ENCODE measurements at places on chromosomes 2 and 18.

DNA sequence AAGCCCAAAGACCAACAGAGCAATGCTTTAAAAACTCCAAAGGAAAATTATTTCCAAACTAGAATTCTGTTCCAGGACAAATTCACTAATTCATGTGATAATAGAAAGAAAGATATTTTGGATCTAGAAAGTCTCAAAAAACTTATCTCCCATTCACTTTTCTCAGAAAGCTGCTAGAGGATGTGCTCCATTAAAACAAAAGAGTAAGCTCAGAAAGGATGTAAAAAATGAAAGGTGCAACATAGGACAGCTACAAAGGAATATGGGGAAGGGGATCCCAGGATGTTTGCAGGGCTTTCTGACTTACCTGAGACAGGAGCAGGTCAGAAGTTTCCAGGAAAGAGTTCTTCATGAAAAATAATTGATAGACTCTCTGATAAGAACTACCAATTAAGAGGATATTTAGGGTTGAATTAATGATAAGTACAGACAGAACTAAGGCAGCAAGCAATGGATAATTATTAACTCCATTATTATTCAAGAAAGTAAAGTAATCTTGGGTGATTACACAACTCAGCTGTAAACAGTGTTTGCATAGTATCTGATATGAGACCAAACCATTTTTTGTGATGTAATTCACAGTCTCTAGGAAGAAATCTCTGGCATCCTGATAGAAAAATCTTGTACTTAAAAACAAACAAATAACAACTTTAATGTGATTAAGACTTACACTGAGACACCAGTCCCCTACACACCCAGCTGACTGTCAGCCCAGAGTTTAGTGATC lies 20.9 kb downstream of the LYG1 start:
- no peak for DNase-seq

DNA sequence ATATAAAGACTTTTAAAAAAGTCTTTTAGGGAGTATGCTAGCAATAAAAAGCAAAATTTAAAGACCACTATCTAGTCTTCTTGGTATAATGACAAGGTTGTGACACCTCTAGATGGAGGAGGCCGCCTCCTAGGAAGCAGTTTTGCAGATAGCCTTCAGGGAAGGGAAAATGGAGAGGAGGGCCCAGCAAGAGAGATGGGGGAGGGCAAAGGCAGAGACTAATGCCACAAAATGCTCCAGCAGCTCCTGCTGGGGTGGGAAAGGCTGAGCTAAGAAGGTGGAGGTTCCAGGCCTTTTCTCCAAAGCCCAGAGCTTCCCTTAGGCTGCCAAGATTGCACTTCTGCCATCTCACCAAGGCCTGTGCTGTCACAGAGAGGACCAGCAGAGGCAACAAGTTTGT lies 153.9 kb upstream of the THSD7B start:
- DNase-seq: no peak

- no peak for DNase-seq
Observed at GRCh38 chr2:211513446-211513845, 957.0 kb downstream of the CPS1 start.

- no peak for DNase-seq
Observed at GRCh38 chr2:127226520-127227263, 6.6 kb upstream of the CYP27C1 start.

DNA sequence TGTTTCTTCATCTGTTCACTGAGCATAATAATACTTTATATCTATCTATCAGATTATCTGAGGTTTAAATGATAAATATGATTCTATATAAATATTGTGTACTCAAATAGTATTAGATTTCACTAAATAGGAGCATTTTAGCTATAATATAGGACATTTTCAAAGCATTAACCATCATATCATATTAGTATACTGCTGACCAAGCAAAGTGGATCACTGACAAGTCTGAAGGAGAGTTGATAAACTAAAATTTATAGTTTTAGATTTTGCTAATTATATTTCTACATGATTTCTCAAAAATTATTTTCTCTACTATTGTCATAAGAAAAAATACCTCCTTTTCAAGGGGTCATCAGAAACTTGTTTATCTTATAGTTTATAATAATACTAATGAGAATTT lies 937.8 kb upstream of the LRATD1 start:
- no peak for DNase-seq

DNA sequence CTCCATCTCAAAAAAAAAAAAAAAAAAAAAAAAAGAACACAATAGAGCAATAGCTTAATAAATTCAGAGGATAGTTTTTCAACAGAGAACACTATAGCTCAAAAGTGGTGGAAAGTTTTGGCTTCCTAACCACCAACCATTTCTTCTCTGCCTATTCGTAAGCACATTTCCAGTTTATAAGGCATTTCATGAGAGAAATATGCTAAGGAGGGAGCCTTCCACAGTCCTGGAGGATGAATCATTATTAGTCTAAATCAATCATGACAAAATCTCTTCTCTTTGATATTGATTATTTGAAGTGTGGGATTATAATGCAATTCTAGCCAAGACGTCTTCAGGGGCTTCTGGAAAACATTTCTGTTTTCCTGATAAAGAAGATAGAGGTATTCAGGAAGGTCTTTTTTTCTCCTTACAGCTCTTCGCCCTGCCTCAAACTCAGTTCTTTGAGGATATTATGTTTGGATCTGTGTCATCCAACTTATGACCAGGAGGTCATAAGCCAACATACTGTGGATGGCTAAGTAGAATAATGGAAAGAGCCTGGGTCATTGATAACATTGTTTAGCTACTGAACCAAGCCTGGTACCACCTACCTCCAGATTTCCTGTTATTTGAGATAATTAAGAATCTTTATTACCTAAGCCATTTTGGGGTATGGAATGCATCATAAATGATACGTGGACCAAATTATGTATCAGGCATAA lies 207.3 kb downstream of the TRIB2 start:
- DNase-seq: no peak

DNA sequence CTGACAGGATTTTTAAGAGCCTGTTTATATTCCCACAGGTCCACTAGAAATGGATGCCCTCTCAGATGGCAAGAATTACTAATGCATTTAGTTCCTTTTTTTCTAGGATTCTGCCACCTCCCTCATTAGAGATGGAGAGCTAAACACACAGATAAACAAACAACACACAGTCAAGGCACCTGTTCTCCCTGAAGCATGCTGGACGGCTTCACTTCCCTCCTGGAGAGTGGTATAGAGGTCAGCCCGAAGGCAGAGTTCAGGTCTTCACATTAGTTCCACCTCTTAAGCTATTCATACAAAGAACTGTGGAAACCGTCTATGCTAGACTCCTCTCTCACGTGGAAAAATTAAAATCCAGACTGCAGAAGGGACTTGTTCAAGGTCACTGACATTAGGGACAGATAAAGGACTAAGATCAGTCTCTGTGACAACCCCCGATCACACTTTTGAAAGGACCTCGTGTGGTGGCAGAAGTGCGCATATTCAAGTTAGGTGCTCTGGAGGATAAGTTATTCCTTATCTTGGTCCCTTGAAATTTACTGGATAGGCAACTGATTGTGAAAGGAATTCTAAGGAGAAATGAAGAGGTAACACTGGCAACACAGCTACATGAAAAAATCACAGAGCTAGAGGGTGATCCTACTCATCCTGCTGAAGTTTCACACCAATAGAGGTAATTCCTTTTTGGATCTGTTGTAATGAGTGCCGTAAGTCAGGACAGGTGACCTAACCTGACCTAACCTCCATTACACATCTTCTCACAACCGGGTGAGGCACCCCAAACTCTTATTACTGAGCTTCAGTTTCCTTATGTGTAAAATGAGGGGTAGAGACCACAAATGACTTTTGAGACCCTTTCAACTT lies 75.1 kb downstream of the SPRED2 start:
- no peak for DNase-seq

DNA sequence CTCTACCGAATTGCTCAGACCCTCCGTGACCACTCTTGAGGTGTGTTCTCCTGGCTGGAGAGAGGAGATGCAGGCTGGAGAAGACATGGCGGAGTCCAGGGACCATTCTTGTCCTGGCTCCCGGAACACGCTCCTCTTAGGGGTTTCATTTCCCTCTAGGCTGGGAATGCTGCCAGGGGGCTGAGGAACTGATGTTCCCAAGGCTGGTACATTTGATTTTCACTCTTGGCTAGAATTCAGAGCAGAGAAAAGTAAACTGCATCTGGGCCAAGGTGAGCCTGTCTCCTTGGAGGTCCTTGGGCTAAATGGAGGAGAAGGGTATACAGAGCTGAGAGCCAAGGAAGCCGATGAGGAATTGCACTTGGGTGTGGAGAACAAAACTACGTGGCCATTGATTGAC lies 28.2 kb upstream of the LBH start:
- no peak for DNase-seq

DNA sequence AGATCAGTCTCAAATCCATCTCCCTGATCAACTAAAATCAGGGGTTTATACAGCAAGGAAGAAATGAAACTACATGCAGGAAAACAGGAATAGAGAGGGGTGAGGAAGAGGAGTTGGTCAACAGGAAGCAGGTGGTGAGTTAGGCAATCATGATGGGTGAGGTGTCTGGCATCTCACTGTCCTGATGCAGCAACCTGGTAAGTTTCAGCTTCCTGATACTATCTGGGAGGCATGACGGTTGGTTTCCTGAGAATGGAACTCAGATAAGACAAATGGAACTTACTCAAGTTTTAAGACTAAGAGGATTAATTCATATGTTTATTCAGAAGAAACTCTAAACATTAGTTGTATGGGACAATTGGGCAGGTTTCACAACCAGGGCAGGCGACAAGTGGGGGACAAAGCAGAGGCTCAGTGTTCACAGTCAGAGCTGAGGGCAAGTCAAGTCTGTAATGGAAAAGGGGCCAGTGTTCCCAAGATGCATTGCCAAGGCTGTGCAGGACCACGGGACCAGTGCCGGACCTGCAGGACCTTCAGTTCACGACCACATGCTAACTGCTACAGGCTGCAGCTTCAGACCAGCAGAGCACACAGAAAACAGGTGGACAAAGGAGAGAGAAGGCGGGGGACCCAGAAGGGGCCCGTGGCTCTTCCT lies 17.7 kb upstream of the GALM start:
- no peak for DNase-seq

DNA sequence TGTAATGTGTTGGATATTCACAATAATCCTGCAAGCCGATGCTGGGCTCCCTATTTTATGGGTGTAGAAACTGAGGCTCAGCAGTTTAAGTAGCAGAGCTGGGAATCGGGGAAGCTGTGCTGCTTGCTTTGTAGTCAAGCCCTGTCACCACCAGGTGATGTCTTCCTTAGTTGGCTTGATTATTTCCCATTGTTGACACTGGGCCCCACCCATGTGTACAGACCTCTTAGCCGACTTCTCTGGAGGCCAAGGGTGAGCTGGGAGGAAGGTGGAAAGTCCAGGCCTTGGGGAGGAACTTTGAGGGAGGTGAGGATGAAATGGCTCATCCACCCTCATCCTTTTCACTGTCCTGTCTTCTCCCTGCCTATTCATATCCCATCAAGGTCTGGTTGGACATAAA lies 60.0 kb downstream of the CAPN13 start:
- DNase-seq: no peak

DNA sequence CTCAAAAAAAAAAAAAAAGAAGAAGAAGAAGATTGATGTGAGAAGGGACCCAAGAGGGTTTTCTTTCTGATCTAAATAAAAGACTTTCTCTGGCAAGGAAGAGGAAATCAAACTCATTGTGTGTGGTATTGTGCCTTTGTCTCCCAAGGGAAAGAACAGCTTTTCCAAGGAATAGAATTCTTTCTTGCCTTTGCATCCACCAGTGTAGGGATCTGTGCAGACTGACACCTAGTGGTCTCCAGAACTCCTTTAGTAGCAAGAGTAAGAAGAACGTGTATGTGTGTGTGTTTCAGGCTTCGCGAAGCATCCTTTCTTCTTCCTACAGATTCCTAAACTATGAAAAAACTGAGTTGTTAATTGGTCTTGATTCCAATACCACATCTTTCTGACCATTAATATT lies 33.5 kb upstream of the CRIM1 start:
- no peak for DNase-seq

DNA sequence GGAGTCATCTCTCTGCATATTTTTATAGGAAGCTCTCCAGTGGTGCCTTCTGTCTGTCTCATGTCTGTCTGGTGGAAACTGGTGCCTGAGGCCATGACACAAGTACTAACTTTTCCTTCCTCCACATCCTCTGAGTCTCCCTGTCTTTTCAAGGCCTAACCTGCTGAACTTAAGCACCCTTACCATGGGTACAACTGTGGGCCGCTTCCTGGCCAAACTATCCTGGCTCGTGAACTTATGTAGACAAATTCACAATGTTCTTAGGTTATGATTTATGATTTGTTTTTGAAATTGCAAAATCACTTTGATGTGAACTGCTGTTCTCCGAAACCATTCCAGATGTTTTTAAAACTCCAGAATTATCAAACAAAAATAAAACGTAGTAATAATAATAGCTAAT lies 804.5 kb upstream of the POU3F3 start:
- DNase-seq: no peak

DNA sequence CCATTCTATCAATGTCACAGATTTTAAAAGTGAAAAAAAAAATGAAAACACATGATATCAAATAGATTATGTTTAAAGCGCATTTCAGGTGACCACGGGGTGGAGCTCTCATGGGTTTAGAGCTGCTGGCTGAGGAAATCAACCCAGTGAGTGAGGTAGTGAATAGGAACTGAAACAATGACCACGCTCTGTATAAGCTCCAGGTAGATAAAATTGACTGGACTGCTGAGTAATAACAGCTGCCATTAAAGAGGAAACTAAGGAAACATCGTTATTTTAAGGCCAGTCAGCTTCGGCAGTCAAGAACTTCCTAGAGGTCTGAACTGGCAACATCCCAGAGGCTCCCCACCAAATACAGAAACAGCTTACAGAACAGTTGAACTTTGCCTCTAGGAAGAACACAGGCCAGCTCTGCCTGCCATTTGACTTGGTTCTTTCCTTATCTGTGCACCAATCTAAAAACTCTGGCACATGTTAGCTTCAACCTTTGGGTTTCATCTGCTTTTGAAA lies 185.9 kb downstream of the PDE1A start:
- no peak for DNase-seq

- DNase-seq: no peak
Observed at GRCh38 chr2:184769023-184769422, 170.7 kb downstream of the ZNF804A start.

- no peak for DNase-seq
Observed at GRCh38 chr2:38037757-38038621, 38.0 kb downstream of the CYP1B1 start.

DNA sequence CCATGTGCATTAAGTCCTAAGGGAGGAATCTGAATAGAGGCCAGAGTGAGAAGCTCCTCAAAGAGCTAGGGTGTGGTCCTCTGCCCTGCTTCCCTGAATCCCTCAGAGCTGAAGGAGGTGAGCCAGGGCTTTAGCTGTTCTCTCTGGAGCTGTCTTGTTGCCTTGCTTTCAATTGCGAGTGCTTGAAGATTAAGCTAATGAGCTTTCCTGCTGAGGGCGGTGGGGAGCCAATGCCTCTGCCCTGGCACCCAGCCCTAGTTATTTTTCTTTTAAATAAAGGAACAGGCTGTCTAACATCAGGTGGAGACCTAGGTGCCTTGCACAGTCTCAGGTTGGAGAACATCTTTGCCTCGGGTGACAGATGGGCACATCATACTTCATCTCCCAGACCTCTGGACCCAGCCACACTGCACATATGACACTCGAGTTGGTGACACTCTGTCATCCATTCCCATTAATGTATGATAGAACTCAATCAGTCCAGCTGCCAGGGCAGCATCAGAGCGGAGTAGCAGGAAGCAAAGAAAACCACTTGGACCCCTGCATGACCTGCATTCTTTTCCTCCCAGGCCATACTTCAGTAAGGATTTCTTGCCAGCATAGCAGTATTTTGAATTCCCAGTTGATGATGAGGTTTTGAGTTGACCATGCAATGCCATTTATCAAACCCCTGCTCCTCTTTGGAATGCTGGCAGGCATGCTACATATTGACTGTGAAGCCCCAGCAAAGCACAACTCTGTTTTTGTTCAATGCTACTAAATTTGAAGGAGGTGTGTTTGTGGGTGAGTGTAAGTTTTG lies 292.7 kb downstream of the RNF144A start:
- no peak for DNase-seq

- no peak for DNase-seq
Observed at GRCh38 chr18:54918060-54918459, 41.2 kb downstream of the CCDC68 start.
